Activated T-cell treated with anti-CD3 and anti-CD28 coated beads for 1 hour (primary cell): ENCODE measurements at places on chromosomes 4 and X.

GRCh38 chr4:25493466-25493865, 116.4 kb downstream of the ANAPC4 start:
- DNase-seq = no peak

DNA sequence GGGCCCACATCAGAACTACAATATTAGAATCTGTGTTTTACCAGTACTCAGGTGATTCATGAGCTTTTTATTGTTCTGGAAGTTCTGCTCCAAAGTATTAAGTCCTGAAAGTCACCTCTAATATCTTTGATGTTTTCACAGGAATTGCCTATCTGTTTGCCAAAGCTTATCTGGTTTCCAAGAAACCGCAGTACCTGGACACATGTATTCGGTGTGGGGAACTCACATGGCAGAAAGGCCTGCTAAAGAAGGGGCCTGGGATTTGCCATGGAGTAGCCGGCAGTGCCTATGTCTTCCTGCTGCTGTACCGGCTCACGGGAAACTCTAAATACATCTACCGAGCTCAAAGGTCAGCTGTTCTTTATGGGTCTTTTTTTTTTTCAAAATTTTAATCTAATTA, 18.4 kb upstream of the XK start:
- DNase-seq = no peak

- DNase-seq = no peak
Measured at GRCh38 chr4:67204441-67204840, 340.9 kb downstream of the CENPC start.

DNA sequence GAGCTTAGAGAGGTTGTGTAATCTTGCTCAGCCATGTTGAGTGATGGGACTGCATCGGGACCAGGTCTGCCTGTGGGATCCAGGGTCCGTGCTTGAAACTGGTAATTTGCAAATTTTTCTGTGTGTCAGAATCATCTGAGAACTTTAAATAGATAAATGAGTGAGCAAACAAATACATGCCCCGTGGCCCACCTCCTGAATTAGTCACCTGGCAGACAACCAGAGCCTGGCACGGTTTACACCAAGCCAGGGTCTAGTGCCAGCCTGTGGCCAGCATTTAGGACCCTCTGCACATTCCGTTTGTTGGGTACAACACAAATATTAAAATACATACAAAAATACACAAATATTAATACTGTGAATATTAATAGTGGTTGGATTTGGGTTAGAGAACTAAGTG, 90.6 kb upstream of the STOX2 start:
- DNase-seq = no peak

- DNase-seq = no peak
Measured at GRCh38 chr4:151034829-151035228, 19.7 kb upstream of the LRBA start.

- no peak for DNase-seq
Measured at GRCh38 chr4:145195167-145195952, 15.0 kb upstream of the OTUD4 start.

DNA sequence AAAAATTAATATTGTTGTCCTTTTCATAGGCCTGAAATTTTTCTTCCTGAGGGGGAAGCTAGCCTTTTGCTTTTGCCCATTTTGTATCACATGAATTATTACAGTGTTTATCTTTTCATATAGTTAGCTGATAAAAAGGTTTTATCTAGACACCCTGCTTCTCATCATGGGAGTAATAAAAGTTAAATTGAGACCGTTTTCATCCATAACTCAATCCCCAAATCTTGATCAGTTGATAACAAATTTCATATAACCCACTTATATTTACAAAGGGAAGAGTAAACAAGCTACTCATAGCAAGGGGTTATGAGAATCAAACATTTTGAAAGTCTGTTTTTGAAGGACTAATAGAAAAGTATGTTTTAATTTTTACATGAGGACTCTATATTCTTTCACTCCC, 23.5 kb upstream of the DCX start:
- no peak for DNase-seq

- DNase-seq = no peak
Measured at GRCh38 chr4:15587649-15588048, 67.5 kb downstream of the FBXL5 start.
